Right kidney (tissue), 9 donors: ENCODE measurements at places on chromosomes 2 and 18.
A peak's percentile ranks its signal among the peaks of the same experiment; 100 is the strongest.

GRCh38 chr2:8239531-8240088 lies 442.2 kb upstream of the ID2 start:
- DNase-seq: no peak

GRCh38 chr18:34909637-34910364 lies 131.4 kb upstream of the MAPRE2 start:
- no peak for DNase-seq

- peak; percentile 68 for DNase-seq
Observed at GRCh38 chr18:54958704-54959625, at the start of gene CCDC68. TSS of gene CCDC68 (minus strand) at chr18:54959461. CDS start at chr18:54942791, 16,670 bp downstream.

GRCh38 chr2:120109186-120110061 lies 96.5 kb downstream of the EPB41L5 start:
- DNase-seq: no peak

- no peak for DNase-seq
Observed at GRCh38 chr2:106119074-106119473, 75.0 kb downstream of the UXS1 start.

GRCh38 chr18:11850821-11851145 lies 430 bp upstream of the CHMP1B start:
- no peak for DNase-seq

GRCh38 chr2:60468382-60469085 lies 84.9 kb downstream of the BCL11A start:
- no peak for DNase-seq

DNA sequence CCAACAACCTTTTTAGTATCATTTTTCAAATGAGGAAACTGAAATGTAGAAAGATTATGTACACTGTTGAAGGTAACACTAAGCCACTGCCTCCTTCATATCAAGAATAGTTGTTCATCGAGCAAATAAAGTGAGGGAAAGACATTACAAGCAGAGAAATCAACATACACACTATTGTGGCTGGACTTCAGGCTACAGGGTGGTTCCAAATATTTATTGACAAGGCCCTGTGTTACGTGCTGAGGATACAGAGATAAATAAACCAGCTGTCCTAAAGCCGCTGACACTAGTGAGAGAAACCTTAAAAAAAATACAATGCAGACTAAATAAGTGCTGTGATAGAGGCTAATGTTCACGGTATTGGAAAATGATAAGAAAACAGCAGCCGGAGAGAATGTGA lies 1.9 kb upstream of the LNPK start:
- DNase-seq: no peak

GRCh38 chr2:23323198-23323916 lies 61.6 kb upstream of the KLHL29 start:
- DNase-seq: no peak

DNA sequence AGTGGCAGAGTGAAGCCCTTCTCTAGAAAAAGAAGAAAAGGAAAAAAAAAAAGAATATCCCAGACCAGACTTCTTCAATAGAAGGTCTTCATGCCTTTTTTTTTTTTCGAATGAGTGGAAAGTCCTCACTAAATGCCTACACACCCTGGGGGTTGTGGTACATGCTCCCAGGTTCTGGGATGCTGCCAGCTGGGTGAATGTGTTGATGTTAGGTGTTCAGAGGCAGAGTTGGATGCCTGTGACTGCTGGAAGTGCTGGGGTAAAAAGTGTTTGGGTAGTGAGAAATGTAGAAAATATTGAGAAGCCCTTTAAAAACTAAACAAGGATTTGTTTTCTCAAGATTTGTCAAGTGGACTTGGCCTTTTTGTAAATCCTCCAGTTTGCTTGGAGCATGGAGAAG lies 318.6 kb downstream of the SLC4A3 start:
- no peak for DNase-seq

- DNase-seq: peak; percentile 54
Observed at GRCh38 chr18:34592961-34593382, 117.1 kb upstream of the DTNA start.

GRCh38 chr2:222859786-222860612 lies 837 bp upstream of the ACSL3 start:
- peak; percentile 34 for DNase-seq

DNA sequence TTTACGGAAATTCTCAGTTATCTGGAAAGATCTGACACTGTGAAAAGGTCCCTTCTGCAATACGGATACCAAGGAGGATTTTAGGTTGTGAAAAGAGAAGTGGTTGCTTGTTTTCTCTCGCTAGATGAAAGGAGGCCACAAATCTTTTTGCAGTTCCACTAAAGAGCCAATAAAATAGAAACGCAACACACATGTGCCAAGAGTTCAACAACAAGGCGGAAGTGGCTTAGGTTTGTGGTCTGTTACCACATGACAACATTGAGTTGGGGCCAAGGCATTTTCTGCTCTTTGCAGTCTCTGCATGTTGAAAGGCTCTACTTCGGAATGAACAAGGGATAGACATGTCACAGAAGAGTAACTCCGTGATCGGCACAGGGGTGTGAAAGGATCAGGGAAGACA lies 115.7 kb upstream of the OSR1 start:
- DNase-seq: no peak

DNA sequence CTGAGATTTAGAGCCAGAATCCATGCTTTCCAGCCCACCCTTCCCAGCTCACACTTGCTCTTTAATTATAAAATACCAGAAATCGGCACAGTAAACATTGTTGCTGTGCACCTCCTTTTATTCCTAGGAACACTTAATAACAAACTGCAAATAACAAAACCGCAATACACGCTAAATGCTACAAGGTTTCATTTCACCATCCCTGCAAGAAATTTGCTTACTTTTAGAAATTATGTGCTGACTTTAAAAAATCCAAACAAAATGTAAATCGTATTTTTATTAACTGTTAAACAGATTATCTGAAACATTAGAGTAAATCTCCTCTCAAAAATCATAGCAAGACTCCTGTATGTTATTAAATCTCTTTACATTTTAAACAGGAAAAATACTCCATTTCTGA lies 79.3 kb downstream of the TCF4 start:
- DNase-seq: no peak

- DNase-seq: no peak
Observed at GRCh38 chr2:128746356-128746755, 427.7 kb upstream of the HS6ST1 start.

GRCh38 chr2:40957508-40957907 lies 505.6 kb upstream of the SLC8A1 start:
- no peak for DNase-seq

GRCh38 chr2:215441560-215442400 lies 5.9 kb upstream of the FN1 start:
- no peak for DNase-seq

GRCh38 chr2:37198681-37199065 lies 2.4 kb downstream of the CEBPZOS start:
- DNase-seq: no peak

- DNase-seq: no peak
Observed at GRCh38 chr18:8659609-8660242, 45.6 kb upstream of the MTCL1 start.

- peak; percentile 36 for DNase-seq
Observed at GRCh38 chr18:3604498-3605408, 154.8 kb downstream of the TGIF1 start.

DNA sequence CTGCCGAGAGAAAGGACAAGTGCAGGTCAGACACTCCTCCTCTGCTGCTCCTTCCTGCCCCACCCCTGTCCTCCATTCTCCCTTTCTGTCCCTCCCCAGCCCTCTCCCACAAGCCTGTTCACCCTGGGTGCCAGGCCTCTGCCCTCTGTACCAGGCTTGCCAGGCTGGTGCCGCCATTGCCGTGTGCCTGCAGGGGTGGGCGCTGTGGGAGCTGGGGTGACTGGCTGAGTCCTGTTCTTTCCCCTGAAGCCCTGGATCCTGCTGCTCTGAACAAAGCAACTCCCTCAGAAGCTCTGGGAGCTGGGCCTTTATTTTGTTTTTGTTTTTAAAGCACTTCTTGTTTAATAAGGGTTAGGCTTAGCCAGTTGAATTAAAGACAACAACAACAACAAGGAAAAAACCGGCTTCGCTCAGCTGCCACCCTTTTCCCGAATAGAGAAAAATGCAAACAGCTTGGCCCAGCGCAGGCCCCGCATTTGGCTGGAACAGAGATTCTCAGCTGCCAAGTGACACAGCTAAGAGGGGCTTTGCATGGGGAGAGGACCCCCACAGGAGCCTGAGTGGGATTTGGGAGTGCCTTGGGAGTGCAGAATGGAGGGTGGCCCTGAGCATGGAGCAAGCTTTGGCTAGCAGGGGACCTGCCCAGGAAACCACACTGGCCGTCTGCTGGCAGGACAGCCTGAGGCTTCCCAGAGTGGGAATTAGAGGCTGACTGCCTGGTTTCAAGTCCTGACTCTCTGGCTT lies 9.1 kb downstream of the PCARE start:
- peak; percentile 48 for DNase-seq

DNA sequence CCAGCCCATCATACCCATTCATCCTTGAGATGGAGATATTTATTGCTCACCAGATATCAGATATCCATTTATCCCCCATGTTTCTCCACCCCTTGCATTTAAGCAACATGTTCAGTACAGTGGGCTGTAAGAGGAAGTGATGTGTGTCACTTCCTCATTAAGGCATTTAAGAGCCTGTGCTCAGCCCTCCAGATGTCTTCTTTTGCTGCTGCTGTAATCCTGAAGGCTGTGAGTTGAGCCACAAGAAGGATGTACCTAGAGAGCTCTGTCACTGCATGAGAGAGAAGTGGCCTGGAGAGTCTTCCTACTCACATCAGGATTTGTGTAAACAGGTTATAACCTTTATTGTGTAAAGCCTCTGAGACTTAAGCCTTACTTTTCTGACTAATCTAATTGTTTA lies 151.8 kb upstream of the UNC80 start:
- no peak for DNase-seq

DNA sequence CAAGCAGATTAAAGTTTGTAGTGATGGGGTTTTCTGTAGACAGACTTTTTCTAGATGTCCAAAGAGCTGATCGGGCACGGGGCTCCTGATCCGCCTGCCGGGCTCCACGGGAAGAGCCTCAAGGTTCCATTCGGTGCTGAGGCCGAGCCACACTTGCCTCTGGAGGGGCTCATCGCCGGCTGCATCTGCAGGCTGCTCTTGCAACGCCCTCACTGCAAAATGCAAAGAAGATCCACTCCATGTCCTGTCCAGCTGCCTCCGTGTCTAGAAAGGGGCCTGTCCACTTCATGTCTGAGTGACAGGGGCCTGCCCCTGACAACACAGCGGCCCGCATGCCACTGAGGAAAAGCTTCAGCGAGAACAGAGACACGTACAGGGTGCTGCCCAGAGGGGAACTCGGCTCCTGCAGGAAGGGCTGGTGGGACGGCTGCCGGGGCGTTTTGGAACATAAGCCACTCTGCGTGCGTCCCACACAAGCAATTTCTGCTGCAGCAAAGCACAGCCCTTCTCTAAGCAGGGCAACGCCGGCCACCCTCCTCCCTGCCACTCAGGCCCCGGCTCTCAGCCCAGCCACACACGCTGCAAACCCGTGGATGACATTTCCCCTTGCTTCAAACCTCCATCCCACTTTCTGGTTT lies 53.6 kb upstream of the CTDP1 start:
- no peak for DNase-seq

DNA sequence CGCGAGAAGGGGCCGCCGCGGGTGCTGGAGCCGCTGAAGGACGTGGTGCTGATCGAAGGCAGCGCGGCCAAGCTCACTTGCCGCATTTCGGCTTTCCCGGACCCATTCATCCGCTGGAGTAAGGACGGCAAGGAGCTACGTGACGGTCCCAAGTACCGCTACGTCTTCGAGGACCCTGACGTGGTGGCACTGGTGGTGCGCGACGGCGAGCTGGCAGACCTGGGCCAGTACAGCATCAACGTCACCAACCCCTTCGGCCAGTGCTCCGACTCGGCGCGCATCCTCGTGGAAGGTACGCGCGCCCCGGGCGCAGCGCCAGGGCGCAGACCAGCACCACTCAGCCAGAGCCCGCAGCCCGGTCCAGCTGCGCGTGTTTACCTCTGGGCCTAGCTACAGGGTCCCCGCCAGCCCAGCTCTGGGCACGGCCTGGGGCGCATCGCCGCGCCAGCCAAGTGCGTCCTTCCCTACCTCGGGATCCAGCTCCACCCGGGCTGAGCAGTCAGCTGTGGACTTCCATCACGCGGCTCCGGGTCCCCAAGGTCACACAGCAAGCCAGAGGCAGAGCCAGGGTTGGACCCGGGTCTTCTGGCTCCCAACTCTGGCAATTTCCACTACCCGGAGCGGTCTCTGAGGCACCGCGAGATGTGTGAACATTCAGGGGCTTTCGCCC lies 1.7 kb upstream of the GMPPA start:
- DNase-seq: peak; percentile 63

DNA sequence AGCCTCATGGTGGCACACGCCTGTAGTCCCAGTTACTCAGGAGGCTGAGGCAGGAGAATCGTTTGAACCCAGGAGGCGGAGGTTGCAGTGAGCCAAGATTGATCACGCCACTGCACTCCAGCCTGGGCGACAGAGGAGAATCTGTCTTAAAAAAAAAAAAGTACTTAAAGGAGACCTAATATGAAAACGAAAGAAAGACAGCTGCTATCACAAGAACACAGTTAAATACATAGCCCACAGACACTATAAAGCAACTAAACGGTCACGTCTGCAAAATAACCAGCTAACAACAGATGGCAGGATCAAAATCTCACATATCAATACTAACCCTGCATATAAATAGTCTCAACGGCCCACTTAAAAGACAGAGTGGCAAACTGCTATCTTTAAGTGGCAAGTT lies 43.9 kb upstream of the TACR1 start:
- DNase-seq: no peak

DNA sequence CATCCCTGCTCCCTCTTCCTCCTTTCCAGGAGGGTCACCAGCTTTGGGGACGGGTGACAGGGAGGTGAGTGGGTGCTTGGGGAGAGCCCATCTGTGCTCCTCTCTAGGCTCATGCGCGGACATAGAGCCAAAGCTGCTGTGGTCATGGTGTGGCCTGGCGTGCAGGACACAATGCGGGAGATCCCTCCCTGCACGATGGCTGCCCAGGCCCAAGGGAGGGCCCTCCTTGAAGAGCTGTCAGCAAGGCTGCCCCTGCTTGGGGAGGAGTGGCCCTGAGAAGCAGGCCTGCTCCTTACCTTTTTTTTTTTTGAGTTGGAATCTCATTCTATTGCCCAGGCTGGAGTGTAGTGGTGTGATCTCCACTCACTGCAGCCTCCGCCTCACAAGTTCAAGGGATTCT lies 111.4 kb downstream of the DYSF start:
- DNase-seq: no peak

GRCh38 chr2:239864247-239865058 lies 160.7 kb downstream of the NDUFA10 start:
- DNase-seq: no peak

DNA sequence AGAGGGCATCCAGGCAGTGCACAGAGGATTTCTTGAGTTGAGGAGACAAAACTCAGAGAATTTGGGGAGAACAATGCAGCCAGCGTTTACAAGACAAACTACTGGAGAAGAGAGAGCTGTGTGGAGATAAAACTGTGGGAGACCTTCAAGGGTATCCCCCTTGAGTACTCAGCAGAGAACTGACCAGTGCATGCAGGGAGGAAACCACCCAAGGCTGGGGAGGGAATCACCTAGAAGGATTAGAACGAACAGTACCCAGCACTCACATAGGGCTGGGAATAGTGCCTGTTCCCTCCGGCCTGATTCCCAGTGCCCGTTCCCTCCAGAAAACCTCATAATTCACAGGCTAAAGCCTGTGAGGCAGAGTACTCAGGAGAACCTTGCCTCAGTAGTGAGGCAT lies 61.9 kb upstream of the YPEL5 start:
- DNase-seq: no peak

- no peak for DNase-seq
Observed at GRCh38 chr18:48385596-48385995, 23.6 kb downstream of the ZBTB7C start.

GRCh38 chr2:15251753-15252152 lies 309.4 kb downstream of the NBAS start:
- no peak for DNase-seq
